Astrocyte (in vitro differentiated cells and primary cell): ENCODE measurements at places on chromosomes 11 and 22.

GRCh38 chr11:111635706-111636045 is 33.4 kb downstream of the SIK2 start:
- DNase-seq: peak; percentile 71

- peak; percentile 7 for DNase-seq
Measured at GRCh38 chr11:124195189-124195734, 12.1 kb downstream of the OR10D3 start.

DNA sequence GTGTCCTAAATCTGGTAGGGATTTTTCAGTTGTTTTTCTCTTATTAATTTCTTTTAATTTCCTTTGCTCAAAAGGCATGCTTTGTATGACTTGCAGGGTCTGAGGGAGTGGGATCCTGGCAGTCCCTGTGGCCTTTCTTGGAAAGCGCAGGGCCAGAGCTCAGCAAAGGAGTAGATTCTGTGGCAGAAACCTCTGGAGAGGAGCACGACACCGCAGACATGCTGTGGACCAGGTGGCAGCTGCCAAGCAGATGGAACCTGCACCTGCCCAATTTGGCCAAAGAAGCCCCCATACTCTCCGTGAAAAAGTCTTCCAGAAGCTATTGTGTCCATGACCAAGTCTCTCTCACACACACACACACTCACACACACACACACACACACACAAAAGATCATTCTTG is 78.9 kb upstream of the FGF3 start:
- DNase-seq: no peak

DNA sequence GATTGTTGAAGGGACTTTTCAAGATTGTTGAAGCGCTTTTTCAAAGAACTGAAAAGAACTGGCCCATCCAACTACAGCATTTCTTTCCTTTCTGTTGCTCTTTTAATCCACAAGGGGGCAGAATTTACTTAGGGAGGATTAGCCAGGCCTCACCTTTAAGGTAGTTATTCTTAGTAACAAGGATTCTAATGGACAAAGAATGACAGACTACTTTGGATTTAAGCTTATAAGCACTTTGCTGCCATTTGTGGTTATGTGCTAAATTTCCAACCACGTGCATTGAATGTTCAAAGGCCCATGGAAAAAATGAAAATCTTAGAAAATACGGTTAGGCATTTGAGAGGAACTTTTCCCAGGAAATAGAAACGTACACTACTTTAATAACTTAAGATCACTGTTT is 49.5 kb upstream of the HSPA8 start:
- DNase-seq: peak; percentile 46

DNA sequence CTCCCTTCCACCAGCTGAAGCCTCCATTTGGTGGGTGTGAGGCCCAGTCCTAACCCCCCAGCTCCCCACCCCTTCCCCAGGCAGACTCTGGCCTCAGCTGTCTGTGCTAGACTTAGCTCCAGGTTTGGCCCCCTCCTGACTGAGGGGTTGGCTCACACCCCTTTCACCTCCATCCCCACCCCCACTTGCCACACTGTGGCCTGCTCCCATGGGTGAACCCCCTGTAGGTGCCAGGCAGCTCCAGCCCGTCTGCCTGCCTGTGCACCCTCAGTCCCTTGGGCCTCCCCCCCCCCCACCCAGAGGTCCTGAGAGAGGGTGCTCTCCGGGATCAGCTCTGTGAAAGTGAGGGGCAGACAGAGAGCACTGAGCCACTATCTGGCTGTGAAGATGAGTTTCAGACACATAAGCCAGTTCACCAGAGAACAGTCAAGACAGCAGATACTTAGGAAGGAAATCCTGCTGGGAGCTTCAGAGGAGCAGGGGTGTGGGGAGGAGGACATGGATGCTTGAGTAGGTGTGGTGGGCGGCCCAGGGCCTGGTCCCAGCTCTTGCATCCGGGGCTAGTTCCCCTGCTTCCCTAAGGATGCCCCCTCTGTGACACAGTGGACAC is 36.2 kb downstream of the PPM1F start:
- DNase-seq: no peak

- peak; percentile 96 for DNase-seq
Measured at GRCh38 chr11:122749005-122749687, 89.2 kb upstream of the CRTAM start.

DNA sequence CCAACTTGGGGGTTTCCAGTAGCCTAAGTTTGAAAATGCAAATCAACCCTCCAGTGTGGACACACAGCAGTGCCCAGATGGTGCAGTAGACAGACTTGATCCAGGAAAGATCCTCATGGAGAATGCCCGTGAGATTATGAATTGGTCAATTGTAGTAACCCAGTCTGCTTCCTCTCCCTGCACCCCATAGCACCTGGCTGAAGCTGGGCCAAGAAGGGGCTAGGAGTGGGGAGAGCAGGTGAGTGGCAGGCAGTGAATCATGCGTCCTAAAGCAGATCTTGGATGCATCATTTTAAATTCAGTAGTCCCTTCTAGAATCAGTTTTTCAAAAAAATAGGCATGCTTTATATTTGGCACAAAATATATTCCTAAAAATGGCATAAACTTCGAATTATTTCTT is 52.2 kb downstream of the CYB5R2 start:
- DNase-seq: no peak

DNA sequence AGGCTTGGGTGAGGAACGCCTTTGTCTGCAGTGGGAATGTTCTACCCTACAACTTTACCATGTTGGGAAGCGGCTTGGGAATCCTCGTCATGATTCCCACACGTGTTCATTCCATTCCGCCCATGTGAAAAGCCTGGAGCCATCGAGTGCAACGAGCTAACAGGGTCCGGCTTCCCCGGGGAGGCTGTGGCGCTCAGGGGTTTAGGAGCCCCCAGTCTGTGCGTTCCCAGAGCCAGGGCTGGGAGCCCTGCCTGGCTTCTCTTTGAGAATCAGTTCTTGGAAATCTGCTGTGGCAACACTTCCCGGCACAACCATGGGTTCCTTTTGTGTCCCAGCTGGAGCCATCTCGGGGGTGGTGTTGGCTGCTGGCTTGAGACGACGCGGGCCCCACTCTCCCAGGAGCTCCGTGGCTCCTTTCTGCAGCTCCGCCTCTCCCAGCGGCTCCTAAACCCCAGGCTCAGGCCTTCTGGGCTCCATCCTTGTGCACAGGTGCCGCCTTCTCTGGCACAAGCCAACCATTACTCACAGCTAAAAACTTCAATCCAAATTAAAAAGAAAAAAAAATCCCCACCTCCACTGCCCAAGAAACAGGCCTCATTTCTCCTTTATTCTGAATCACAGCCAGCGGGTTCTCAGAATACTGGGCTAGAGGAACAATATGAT is 18.7 kb upstream of the PPFIA1 start:
- peak; percentile 69 for DNase-seq
